ENCODE measurements at places on chromosomes 1 and 21.

DNA sequence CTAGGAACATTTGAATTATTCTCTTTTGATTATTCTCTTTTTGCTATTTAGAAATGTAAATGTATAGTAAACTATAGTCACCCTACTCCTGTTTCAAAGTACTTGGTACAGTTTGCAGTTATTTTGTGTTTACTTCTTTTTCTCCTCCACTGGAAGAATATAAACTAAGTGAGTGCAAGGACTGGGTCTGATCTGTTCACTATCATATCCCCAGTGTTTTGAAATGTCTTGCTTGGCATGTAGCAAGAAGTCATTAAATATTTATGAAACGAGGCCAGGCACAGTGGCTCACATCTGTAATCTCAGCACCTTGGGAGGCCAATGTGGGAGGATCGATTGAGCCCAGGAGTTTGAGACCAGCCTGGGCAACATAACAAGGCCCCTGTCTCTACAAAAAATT is 35.8 kb upstream of the PODN start:
- DNase-seq: no peak

DNA sequence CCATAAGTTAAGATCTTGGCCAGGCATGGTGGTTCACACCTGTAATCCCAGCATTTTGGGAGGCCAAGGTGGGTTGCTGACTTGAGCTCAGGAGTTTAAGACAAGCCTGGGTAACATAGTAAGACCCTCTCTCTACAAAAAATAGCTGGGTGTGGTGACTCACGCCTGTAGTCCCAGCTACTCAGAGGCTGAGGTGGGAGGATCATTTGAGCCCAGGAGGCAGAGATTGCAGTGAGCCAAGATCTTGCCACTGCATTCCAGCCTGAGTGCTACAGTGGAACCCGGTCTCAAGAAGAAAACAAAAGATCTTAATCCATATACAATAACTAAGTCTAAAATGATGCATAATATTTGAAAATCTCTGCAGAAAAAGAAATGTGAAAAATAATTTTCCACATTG is 165.5 kb upstream of the NR5A2 start:
- no peak for DNase-seq

DNA sequence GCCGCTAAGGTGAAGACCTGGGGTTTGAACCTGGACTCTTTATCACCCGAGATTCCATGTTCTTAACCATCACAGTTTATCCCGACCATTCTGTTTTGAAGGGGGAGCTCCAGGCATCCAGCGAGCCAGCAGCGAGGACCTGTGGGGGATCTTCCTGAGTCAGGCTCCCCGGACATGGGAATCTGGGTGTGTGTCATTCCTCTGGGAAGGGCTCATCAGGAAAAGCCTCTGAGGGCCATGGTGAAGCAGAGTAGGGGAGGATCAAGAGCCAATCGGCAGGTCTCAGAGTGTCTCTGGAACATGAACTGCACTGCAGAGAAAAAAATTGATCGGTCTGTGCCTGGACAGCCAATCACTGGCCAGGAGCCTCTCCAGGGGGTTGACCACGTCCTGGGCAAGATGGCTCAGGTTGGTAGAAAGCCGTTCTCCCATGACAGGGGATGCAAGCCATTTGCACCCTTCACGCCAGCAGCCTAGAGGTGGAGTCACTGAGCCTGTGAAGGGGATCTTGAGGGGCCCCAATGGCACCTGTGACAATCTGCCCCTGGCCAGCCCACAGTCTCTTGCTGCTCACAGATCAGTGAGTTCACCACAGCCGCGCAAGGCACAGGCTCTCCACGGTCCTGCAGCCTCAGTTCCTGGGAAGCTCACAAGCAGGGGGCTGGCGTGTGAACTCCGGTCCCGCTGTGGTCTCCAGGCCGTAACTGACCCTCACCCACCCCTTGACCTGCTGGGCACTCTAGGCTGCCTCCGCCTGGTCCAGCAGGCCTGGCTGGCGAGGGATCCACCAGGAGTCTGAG is 20.4 kb upstream of the ACTRT2 start:
- DNase-seq: no peak

- no peak for DNase-seq
Measured at GRCh38 chr1:109642626-109643025, 13.3 kb upstream of the GSTM4 start.

- DNase-seq: no peak
Measured at GRCh38 chr21:36547464-36547863, 67.5 kb upstream of the CLDN14 start.

DNA sequence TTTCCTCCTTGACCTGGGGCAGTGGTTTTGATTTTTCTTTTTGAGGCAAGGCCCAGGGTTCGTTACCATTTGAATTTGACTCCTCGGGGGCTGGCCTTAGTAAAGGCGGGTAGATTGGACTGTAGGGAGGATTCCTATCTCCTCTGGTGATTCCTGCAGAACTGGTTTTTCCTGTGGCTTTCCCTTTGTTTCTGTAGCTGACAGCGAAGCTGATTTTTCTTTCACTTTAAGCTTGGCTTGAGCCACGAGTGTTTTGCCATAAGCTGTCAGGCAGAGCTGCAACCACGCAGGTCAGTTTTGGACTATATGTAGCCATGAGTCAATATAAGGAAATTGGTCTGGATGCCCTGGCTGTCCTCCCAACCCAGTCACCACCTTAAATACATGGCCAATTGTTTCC is 28.7 kb upstream of the KCNJ15 start:
- no peak for DNase-seq

DNA sequence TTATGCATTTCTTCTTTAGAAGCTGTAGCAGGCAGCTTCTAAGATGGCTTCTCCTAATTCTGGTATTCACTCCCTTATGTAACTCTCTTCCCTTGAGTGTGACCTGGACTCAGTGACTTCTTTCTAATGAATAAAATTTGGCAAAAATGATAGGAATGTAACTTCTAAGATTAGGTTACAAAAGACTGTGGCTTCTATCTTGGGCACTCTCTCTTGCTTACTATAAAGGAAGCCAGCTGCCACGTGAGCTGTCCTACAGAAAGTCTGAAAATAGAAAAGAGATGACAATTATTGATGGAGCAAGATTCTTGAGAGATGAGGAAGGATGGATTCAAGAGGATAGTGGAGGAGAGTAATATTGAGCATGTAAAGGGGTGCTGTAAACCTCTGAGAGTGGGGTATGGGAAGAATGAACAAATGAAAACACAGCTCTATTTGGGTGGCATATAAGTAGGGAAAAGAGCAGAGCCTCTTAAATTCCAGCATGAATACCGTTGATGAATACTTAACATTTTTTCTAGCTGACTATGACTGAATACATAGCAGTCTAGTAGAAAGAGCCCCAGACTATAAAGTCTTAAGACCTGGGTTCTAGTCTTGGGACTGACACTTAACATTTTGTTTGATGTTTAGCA is 5.5 kb downstream of the TSEN15 start:
- DNase-seq: no peak

- DNase-seq: no peak
Measured at GRCh38 chr1:67150931-67151330, 15.3 kb upstream of the IL23R start.
